ENCODE measurements at places on chromosomes 13 and 19.
A peak's percentile ranks its signal among the peaks of the same experiment; 100 is the strongest.

DNA sequence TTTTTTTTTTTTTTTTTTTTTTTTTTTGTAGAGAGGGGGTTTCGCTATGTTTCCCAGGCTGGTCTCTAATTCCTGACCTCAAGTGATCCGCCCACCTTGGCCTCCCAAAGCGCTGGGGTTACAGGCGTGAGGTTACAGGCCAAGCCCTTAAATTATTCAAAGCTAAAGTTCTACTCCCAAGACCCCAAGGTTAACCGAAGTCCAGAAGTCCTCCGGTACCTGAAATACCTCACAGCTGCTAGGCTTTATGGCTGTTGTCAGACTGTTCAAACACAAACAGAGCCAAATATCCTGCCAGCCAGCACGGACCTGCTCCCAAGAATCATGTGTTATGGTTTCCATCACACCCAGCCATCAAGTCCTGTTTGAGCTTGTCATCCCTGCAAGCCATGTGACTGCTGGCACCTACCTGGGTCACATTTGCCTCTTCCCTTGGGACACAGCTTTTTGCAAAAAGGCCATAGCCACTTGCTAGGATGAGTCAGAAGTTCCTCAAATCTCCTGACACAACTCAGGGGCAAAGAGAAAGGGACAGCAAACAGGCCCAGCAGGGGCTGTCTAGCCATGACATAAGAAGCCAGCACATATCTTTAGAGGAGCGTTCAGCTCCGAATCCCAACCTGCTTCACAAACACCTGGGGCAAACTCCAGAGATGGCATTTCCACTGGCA is 129.9 kb downstream of the FOXO1 start:
- DNase-seq, result no peak

- no peak for DNase-seq
These were observed 236.3 kb downstream of the SLC7A1 start for GRCh38 chr13:29359181-29359580.

- DNase-seq, result peak; percentile 69
These were observed 9.6 kb upstream of the GARRE1 start for GRCh38 chr19:34244611-34245299.

- DNase-seq, result peak; percentile 41
These were observed 22.2 kb downstream of the FUZ start for GRCh38 chr19:49790866-49791265.

DNA sequence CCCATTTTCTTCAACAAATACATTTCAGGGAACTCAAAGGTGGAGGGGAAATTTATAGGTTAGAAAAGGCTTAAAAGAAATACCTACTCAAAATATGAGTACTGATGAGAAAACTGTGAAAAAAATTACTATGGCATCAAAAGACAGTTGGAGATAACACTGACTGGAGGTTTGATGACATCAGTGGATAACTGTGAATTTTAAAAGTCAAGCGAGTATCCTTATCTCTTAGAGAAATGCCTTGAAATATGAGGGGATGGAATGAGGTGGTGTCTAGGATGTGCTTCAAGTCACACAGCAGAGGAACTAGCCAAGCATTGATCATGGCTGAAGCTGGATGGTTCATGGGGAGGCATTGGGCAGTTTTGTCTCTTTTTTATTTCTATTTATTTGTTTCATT is 27.2 kb upstream of the SLC15A1 start:
- no peak for DNase-seq

DNA sequence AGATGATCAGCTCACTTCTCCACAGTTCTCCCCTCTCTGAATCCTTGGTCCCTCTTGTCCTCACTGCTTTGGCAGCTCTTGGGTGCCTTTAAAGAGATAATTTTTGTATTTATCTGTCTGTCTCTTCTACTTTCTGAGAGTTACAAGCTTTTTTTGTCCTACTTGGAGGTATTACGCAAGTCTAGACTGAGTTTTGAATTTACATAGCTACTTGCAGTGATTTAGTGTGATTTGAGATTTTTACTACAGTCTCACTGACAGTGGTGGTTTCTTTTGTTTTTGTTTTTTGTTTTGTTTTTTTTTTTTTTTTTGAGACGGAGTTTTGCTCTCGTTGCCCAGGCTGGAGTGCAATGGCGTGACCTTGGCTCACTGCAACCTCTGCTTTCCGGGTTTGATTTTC is 22.1 kb downstream of the URI1 start:
- DNase-seq, result no peak

DNA sequence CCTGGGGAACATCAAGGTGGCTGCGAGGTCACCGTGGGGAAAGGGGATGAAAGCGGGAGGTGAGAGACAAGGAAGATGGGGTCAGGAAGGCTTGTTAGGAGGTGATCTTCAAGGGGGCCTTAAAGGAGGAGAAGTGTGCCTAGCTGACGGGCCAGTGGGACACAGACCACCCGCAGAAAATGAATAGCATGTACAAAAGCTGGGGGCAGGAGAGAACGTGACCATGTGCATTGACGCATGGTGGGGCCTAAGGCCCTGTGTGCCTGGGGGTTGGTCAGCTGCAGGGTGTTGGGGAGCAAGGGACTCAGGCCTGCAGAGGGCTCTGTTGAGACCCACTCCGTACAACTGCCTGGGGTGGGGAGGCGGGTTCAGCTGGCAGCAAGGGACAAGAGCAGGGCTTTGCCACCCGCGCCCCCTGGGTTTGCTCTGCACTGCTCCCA is 5.9 kb downstream of the RAB8A start:
- no peak for DNase-seq

- DNase-seq, result peak; percentile 42
These were observed 37.3 kb upstream of the ALOX5AP start for GRCh38 chr13:30697996-30698401.

DNA sequence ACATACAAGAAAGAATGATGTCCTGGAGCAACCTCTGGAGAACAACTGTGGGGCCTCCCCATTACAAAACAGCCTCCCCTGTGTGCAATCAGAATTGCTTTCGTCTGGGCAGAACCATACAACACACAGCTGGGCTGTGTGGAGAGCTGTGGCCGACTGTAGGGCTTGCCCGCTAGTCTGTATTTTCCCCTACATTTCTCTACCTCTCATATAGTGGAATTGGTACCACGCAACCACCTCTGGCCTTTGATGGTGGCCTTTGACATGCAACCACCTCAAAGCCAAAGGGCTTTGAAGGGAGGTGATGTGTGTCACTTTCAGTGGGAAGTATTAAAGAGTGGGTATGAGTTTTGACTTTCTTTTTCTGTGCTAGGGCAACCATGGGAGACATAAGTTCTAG is 34.0 kb downstream of the GARRE1 start:
- DNase-seq, result no peak

DNA sequence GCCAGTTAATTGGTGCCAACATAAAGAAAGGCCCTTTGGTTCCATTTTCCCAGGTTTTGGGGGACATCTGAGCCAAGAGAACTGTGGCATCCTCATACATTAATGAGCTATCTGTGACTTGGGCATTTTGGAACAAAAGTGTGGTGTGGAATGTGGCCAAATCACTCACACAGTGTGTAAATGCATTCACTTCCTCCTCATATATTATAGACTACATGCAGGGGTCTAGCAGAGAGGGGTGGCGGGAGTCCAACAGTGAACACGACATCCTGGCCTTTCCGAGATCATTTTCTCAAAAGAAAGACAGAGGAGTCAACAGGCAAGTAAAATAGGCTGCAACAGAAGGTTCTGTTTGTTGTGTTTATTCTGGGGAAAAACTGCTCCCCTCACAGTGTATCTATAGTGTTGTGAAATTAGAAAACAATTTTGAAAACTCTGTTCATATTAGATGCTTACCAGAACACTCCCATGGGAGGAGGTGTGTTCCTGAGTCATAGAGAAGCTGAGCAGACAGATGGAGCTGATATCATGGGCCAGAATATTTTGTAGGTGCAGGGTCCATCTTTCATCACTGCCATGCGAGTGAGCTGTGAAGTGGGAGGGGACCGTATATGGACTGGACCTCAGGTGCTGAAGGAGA is 36.9 kb downstream of the PABPC3 start:
- no peak for DNase-seq

DNA sequence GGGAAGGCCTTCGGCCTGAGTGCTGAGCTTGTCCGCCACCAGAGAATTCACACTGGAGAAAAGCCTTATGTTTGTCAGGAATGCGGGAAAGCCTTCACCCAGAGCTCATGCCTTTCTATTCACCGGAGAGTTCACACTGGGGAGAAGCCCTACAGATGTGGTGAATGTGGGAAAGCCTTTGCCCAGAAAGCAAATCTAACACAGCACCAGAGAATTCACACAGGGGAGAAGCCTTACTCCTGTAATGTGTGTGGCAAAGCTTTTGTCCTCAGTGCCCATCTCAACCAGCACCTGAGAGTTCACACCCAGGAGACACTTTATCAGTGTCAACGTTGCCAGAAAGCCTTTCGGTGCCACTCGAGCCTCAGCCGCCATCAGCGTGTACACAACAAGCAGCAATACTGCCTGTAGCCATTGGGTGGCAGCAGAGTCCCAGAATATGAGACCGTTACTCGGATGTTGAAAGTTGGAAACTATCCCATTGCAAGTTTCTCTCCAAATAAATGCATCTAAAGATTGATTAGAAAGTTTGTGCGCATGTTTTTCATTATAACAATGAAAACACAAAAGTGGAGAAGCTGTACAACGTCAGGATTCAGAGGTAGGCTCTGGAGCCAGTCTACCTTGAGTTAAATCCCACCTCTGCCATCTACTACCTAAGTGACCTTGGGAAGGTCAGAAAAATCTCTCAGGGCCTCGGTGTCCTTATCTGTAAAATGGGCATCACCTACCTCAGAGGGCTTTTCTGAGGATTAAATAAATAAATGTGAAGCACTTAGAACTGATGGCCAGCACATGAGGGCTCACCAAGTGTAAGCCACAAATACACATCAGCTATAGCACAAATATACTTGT is 21.1 kb downstream of the ZNF473 start:
- no peak for DNase-seq

GRCh38 chr13:90238413-90238812 is 1109.1 kb upstream of the MIR17HG start:
- DNase-seq, result no peak

GRCh38 chr19:32917616-32917996 is 48.0 kb upstream of the SLC7A9 start:
- no peak for DNase-seq

DNA sequence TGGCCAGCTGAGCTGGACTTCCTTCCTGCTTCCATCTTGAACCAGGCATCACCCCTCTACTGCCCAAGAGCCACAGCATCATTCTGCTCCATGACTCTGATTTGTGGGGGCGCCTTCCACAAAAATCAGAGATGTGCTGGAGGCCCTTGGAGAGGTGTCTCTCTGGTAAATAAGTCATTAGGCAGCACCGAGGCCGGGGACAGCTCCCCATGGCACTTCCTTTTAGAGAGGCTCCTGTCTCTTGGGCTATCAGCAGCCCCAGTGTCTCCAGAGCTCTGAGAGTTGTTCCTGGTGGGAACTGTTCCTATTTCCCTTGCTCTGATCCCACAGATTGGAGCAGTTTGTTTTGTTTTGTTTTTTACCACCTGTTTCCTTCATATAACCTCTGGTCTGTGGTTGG is 19.9 kb downstream of the NWD1 start:
- DNase-seq, result no peak

DNA sequence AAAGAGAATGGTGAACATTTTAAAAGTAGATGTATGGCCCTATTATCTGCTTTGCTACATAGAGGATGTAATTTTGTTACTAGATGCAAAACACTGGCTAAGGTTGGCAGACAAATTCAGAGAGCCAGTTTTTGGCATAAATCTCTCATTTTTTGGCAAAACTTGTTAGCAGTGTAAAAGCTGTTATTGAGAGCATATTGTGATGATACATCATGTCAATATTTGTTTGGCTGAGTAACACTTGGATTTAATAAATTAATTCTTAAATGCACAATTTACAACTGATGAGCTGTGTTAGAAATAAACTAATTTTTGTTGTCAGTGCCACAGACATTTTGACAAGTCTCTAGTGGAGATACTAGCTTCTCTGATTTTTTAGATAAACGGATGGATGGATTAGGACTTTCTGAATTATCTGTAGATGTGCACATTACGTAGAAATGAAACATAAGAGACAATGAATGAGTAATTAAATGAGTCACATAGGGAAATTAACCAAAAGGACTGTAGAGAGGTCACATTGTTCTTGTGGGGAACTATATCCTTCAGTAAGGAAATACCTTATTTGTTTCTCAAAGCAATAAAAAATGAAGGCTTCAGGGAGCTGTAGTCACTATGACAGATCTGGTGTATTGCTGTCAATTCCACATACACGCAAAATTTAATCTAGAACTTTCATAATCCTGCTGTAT is 17.4 kb downstream of the UFM1 start:
- DNase-seq, result no peak
